HT-29 (cell line): ENCODE measurements at places on chromosomes 16 and 17. TPM values are rescaled to one million over a fixed set of nuclear protein-coding genes. Genes with fewer than 3 reads are reported as not detected.

The DRC7 gene
- total RNA-seq, result not detected in 2 replicates

The NEUROD2 gene
- total RNA-seq, result 0.13 TPM in 1 of 2 replicates, not detected in the other

The IGF2BP1 gene
- total RNA-seq, result not detected in 2 replicates

The DPEP3 gene
- not detected in 2 replicates for total RNA-seq

The SULT1A1 gene
- 30.9 and 35.7 TPM in 2 replicates for total RNA-seq

The PHKG2 gene
- total RNA-seq, result 58.3 and 69.5 TPM in 2 replicates

The RNF227 gene
- total RNA-seq, result 0.81 and 1.1 TPM in 2 replicates

The GPR139 gene
- not detected in 2 replicates for total RNA-seq

The RAP1GAP2 gene
- total RNA-seq, result 9.6 and 14.0 TPM in 2 replicates

The HSPB9 gene
- total RNA-seq, result not detected in 2 replicates

The TMEM100 gene
- not detected in 2 replicates for total RNA-seq

The HS3ST2 gene
- total RNA-seq, result not detected in 2 replicates

The ASB16 gene
- total RNA-seq, result 0.03 TPM in 1 of 2 replicates, not detected in the other
